Calu3 (cell line): ENCODE measurements at places on chromosomes 12 and 14. TPM values are rescaled to one million over a fixed set of nuclear protein-coding genes. Genes with fewer than 3 reads are reported as not detected.

DNA sequence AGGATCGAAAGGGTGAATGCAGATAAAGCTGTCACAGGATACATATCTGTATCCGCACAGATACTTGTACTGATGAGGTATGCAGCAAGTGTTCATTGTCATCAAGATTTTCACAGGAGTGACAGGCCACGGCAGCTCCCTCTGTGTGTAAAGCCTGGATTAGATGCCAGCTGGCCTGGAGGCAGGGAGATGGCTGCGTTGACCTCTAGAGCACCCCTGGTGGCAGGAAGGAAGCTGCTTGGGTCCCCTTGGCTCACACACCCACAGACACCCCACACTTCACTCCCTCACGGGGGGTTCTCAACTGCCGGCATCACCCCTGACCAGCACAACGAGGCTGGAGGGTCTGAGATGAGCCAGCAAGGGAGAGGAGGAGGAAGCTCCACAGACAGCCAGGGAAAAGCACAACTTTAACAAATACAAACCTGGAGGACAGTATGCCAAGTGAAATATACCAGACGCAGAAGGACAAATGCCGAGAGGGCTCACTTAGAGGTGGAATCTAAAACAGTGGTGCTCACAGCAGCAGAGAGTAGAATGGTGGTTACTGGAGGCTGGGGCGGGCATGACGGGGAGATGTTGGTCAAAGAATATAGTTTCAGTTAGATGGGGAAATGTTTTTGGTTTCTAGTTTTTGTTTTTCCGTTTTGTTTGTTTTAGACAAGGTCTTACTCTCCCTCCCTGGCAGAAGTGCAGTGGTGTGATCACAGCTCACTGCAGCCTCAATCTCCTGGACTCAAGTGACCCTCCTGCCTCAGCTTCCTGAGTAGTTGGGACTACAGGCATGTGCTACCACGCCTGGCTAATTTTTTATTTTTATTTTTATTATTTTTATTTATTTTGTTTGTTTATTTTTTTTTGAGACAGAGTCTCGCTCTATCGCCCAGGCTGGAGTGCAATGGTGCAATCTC, 45.7 kb downstream of the TEAD4 start:
- no peak for DNase-seq

DNA sequence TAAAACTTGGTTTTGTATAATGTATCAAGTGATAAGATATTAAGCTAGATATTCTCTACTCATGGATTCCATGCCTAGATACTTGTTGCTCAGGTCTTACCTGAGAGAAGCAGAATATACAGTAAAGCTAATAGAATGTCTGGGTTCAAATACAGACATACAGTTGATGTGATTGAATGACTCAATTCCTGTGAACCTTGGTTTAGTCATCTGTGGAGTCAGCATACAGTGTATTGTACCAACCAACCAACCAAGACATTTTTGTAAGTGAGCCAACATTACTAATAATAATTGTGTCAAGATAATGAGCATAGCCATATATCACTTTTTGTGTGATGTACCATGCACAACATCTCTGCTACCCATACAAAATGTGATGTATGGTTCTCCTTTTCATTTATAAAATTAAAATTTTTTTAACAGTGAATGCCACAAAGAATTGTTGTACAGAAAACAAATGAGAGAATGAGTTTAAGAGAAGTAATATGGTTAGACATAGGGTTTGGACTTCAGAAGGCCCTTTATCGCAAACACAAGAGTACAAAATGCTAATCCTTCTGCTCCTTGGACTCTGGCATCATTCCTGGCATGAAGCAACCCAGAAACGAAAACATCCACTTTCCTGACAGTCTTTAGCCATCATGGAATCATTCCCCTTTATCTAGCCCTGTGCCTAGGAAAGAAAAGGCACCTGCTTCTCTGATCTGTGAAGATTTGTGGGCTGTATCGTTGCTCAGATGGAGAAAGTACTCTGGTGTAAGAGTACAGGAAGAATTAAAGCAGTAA, 977.2 kb upstream of the USP15 start:
- DNase-seq, result no peak

- DNase-seq, result no peak
Observed at GRCh38 chr14:74634481-74634880, 22.4 kb upstream of the LTBP2 start.

DNA sequence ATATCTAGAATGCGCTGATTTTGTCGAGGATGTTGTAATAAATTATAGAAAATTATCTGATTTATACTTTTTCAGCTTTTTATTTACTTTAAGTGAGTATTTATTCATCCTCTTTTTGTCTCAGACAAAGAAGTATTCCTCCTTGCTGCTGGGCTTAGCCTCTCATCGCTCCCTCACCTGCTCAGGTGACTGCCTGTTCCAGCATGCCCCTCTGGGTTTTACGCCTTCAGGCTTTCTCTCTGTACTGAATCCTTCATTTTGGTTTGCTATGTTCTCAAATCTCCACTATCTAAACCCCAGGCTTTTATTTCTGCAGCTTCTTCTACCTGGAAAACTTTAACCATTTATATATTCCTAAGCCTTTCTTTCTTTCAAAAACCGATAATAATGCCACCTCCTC, 1650.9 kb upstream of the SEL1L start:
- no peak for DNase-seq

GRCh38 chr12:4272424-4273272, 914 bp upstream of the CCND2 start:
- DNase-seq, result no peak

- no peak for DNase-seq
Observed at GRCh38 chr12:132686825-132687210, 324 bp downstream of the POLE start.

GRCh38 chr14:28407031-28407825, 359.4 kb upstream of the FOXG1 start:
- no peak for DNase-seq

DNA sequence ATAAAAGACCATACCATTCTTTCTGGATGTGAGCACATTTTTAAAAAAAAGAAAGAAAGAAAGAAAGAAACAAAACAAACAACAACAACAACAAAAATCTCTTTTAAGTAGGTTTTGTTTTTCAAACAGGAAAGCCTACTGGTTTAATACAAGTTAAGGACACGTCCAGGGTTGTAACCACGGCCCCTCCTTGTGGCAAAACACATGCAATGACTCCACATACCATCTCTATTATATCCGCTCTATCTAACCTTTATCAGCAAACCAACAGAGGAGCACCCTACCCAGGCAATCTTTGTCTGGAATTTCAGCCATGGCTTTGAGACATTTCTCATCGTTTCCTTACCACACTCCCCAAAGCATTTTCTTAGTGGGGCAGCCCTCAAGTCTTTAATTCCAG, 360.5 kb upstream of the TMPO start:
- peak; percentile 61 for DNase-seq

GRCh38 chr14:100345711-100346110, 22.6 kb downstream of the SLC25A47 start:
- DNase-seq, result no peak

DNA sequence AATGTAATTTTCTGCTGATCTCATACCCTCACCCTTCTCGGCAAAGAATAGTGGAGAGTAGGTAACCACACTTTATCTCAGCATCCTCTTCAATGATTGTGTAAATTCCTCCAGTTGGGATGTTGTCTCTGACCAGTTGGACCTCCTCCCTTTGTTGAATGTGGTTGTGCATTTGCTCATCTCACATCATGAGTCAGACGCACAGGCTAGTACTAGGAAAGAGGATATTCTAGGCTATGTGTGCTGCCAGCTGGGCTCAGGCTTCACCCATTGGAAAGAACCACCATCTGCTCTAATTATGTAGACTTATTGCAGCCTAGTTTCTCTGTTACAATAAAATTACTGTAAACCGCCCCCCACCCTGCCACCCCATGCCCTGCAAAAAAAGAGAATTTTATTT, 90.3 kb downstream of the LMO3 start:
- no peak for DNase-seq

DNA sequence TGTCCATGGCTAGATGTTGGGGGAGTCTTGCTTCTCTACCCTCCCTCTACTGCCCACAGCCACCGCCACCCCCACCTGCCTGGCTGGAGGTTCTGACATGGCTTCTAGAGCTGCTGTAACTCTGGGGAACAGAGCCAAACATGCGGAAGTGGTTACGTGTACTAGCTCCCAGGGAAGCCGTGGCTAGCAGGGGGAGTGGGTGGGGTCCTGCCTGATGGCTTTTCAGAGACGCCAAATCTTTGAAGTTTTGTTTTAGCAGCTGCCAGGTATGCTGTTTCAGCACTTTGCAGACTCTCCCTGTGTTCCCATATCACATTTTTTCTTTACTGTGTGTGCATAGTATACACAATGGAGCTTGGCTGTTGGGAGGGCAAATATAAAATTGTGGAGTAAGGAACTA, 150.3 kb downstream of the TGFB3 start:
- peak; percentile 45 for DNase-seq

DNA sequence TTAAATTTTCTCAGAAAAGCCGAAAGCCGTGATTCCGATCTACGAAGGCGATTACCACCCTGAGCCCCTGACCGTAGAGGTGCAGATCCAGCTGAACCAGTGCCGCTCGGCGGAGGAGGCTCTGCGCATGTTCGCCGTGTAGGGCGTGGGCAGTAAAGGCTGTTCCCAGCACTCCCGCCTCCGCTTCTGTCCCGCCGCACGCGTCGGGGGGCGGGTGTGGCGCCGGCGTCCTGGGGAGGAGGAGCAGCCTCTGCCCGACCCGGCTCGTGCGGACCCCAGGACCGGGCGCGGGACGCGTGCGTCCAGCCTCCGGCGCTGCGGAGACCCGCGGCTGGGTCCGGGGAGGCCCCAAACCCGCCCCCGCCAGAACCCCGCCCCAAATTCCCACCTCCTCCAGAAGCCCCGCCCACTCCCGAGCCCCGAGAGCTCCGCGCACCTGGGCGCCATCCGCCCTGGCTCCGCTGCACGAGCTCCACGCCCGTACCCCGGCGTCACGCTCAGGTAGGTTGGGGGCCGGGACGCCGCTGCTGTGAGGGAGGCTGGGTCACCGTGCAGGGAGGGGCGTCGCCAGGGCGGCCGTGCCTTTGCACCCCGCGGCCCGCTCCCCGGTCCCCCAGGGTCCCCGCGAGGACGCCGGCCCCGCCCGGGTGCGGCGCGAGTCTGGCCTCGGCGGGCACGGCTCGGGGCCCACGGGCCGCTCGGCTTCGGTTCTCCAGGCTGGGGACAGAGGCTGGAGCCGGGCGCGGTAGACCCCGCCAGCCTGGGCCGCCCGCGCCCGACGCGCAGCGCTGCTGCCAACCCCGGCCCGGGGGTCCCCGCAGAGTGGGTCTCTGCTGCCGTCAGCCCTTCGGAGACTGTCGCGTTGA, at the start of gene B3GNT4:
Gene B3GNT4 (plus strand): TSS at position 409 of the 866 bp plus-strand sequence. CDS start 910 bp downstream, outside the sequence.
- peak; percentile 78 for DNase-seq

GRCh38 chr12:119613319-119613936, 19.9 kb downstream of the TMEM233 start:
- peak; percentile 42 for DNase-seq

DNA sequence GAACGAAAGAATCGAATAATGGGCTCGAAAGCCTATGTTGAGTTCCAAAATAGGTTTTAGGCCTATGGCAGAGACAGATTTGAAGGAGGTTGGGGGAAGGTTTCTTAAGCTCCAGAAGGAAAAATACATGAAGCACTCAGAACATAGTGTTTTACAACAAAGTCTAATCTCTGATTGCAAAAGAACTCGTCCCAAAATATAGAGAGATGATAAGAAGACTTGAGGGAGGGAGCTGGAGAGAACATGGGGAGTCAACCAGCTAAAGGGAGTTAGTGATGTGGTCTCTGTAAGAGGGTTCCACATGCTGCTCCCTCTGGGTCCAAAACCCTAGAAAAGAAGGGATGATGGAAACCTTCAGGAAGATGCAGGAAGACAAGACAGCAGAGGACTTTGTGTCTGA, 54.8 kb upstream of the DAAM1 start:
- no peak for DNase-seq

- no peak for DNase-seq
Observed at GRCh38 chr12:114473717-114474116, 67.8 kb upstream of the TBX5 start.

DNA sequence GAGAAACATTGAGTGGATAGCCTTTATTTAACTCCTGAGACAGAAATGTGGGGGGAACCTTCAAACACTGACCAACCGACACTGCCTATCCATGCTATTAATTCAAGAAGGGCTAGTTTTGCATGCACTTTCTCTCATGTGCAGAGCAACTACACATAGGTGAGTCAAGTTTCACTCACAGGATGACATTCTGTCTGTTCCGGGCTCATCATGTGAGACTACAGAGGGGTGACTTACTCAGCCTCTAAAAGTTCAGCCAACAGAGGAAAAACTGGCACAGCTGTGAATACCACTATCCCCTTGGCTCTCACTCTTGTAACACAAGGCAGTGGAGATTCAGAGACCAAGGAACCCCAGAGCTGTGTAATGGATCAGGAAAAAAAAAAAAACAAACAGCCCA, 13.3 kb downstream of the BEST3 start:
- DNase-seq, result no peak

DNA sequence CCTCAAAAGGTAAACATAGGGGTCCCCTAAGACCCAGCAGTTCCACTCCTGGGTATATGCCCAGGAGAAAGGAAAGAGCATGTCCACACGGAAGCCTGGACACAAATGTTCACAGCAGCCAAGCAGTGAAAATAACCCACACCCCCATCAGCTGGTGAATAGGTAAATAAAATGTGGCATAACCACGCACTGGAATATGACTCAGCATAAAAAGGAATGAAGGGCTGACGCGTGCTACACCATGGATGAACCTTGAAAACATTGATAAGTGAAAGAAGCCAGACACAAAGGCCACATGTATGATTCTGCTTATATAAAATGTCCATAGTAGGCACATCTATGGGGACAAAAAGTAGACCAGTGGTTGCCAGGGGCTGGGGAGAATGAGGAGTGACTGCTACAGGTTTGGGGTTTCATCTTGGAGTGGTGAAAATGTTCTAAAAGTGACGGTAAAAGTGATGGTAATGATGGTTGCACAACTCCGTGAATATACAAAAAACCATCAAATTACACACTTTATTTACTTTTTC, 3.8 kb upstream of the SCARB1 start:
- no peak for DNase-seq

- no peak for DNase-seq
Observed at GRCh38 chr12:92496790-92497189, 206.0 kb upstream of the PLEKHG7 start.

- no peak for DNase-seq
Observed at GRCh38 chr12:69039911-69040310, 106.9 kb upstream of the CPM start.

GRCh38 chr14:24060984-24061913, 9.4 kb downstream of the CARMIL3 start:
- no peak for DNase-seq

GRCh38 chr14:75249251-75249957, 29.2 kb upstream of the FOS start:
- DNase-seq, result peak; percentile 21

- DNase-seq, result no peak
Observed at GRCh38 chr12:65879878-65880277, 55.6 kb downstream of the HMGA2 start.

GRCh38 chr12:14910090-14910915, 24.6 kb upstream of the MGP start:
- no peak for DNase-seq

The SMCO3 gene
- total RNA-seq, result not detected in 2 replicates

The DPF3 gene
- 6.9 and 9.6 TPM in 2 replicates for total RNA-seq

The C14orf132 gene
- 1.3 and 2.6 TPM in 2 replicates for total RNA-seq

The GUCY2C gene
- total RNA-seq, result not detected in 2 replicates

The CFAP251 gene
- total RNA-seq, result 3.8 and 5.0 TPM in 2 replicates

The LRTM2 gene
- not detected in 2 replicates for total RNA-seq

The RASSF9 gene
- 3.0 and 3.3 TPM in 2 replicates for total RNA-seq

The RD3L gene
- total RNA-seq, result not detected in 2 replicates
